ENCODE measurements at places on chromosomes 6 and 20.

DNA sequence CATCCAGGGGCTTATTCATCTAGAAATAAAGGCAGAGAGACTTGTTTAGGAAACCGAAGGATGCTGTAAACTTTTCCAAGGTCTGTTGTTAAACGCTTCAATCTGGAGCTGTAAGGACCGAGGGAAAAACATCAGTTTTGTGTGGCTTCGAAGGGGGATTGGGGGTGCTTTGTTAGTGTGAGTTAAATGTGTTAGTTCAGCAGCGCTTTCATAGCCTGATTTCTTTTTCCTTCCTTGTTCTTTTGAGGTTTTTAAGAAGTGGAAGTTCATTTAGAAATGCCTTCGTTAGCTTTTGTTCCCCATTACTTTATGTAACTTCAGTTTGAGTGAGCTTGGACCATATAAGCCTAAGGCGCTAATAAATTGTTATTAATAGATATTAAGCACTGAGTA is 1.5 kb downstream of the ANKS1A start:
- DNase-seq = no peak

DNA sequence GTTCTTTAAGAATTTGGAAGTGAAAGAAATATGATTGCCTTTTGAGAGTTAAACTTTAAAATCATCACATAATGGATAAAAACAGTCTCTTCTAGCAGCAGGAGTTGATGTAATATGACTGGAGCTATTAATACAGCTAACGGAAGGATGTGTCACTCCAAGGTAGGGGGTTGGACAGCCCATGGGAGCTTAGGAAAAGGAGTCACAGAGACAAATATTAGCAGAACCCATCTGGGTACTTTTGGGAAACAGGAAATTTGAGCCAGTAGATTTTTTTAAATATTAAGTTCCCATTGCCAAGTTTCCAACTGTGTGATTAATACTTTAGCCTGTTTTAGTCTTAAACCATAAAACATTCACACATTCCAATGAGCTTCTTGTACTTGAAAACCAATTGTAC is 164.7 kb upstream of the RIMS1 start:
- no peak for DNase-seq

DNA sequence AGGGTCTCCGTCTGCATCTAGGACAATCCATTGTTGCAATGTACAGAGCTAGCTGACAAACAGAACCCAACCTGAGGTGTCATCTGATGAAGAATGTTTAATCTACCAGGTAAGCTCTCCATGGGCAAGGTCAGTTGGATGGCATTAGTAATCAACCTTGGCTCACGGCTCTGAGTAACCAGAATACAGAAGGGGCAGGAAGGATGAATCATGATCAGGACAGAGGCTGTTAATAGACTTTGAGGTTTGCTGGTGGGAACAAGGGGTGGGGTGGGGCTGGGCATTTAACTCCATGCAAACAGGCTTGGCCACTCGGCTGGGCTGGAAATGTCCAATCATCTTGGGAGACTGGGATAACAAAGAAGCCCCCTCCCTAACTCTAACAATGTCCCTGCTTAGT is 77.1 kb upstream of the MRPS10 start:
- no peak for DNase-seq

- DNase-seq = no peak
Observed at GRCh38 chr20:57662456-57663240, 42.4 kb upstream of the ZBP1 start.

DNA sequence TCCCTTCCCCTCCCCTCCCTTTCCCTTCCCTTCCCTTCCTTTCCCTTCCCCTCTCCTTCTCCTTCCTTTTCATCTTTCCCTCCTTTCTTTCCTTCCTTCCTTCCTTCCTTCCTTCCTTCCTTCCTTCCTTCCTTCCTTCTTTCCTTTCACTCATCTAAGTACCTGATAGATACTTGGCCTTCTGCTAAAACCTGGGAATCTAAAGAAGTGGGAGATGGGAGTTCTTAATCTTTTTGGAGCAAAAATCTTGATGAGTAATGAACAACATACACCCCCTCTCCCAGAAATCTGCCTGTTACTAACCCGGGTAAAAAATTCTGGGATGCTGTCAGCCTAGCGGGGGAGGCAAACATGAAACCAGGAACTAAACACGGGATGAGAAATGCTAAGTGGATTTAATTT is 100.7 kb downstream of the VEGFA start:
- no peak for DNase-seq

GRCh38 chr6:25017486-25017885 is 81.7 kb upstream of the RIPOR2 start:
- DNase-seq = no peak

DNA sequence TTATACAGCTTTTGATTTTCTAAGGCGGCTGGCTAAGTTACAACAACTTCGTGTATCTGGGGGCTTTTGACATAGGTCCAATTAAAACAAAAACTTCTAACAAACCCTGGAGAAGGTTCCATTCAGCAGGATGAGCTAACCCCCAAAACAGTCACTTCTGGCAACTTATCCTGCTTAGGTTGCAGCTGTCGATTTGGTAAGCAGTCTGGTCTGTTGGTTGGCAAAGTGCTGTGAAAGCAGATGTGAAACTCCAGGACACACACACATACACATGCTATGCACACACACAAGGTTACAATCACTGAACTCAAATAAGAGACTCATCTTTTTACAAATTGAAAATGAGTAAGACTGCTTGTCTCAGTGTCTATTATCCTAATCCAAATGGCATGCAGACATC is 119.0 kb upstream of the STMND1 start:
- no peak for DNase-seq

GRCh38 chr6:128860782-128861181 is 22.2 kb upstream of the LAMA2 start:
- no peak for DNase-seq

DNA sequence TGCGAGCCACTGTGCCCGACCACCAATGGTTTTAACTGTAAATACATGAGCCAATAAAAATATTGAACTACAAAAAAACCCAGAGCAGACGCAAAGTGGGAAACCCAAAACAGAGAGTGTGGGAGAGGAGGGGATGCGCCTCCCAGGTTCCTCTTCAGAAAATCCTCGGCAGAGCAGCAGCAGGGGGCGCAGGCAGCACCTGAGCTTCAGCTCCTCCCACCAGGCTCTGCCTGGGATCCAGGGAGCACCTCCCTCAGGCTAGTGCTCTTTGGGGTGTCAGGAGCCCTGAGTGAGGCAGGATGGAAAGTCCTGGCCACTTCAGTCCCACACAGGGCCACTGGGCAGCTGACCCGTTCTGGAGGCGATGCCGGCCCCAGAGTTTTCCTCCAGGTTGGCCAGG is 536.9 kb upstream of the CDH4 start:
- no peak for DNase-seq

DNA sequence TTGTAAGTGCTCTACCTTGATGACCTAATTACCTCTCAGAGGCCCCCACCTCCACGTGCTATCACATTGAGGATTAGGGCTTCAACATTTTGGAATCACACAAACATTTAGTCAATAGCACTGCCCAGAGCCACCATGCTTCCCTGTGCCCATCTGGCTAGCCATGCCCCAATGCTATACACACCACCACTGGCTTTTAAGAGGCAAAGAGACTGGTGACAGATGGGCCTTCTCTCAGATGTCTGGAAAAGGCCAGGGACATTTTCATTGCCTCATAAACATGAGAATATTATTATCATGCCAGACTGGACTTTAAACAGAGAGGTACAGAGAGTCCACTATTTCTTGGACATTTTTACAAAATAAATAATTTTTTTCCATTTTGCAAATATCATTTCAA is 29.8 kb downstream of the TRMT6 start:
- no peak for DNase-seq

DNA sequence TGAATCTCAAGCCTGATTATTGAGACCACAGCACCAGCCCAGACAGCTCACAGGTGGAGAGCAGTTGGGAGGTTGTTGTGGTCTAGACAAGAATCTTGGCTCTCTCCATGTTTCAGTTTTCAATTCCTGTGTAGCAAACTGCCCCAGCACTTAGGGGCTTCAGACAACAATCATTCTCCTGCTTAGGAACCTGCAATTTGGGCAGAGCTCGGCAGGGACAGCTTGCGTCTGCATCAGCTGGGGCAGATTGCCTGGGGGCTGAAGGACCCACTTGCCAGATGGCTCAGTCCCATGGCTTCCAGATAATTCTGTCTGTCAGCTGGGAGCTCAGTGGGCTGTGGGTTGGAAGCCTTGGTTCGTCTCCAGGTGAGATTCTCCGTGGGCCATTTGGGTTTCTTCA is 6.9 kb downstream of the TGM6 start:
- DNase-seq = no peak

DNA sequence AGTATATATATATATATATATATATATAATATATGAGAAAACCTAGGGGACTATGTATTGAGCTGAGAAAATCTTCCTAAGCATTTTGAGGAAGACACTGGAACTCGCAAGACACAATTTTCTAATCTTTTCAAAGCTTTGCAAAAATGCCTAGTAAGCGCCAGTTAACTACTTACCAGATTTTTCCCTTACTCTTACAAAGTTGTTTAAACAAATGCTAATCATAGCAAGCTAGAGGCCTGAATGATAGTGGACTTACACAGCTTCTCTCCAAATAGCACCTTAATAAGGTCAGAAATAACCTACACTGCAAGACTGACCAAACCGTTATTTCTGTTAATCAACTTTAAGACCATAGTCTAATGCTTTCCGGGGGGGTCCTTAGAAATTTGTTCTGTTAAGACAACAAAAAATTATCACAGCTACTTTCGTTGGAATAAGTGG is 56.1 kb upstream of the HFE start:
- no peak for DNase-seq

DNA sequence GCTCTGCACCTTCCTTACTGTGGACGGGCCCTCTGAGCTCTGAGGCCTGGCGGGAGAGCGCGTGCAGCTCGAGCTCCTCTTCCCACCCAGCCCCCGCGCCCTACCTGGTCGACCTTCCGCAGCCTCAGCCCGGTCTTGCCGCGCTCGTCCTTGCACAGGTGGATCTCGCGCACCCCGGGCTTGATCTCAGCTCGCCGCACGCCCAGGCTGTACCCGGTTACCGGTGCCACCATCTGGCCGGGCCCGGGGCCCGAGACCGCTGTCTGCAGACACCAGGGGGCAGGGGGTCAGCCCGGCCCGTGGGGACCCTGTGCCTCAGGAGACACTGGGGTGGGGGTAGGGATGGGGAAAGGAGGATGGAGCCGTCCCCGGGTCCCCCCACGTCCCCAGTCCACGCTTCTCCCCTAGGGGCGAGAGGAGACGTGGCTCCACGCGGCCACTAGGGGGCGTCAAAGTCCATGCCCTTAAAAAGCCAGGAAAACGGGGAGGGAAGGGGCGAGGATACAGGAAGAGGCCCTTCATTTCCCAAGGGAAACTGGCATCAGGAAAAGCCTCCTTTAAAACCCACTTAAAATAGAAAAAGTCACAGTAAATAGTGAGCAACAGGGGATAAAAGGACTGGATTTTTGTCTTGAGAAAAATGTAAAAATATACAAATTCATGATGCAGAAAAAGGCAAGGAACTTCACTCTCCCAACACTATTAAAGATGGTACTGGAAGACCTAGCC is 15.5 kb downstream of the SDCBP2 start:
- peak; percentile 52 for DNase-seq

DNA sequence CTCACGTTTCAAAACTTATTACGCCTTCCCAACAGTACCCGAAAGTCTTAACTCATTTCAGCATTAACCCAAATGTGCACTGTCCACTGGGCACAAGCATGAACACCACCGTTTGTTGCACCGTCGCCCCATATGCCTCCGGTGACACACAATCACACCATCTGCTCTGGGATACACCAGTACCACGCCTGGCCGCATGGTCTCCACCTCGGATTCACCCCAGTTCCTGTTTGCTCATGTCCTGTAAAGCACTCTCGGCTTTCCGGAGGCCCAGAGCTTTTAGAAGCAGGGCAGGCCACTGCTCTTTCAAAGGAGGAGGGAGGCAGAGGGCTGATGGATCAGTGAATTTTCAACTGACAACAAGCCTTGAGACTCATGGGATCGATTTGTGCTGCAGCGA is 1570.0 kb upstream of the DEFB115 start:
- DNase-seq = no peak

GRCh38 chr6:118288355-118289124 is 259.6 kb upstream of the PLN start:
- DNase-seq = no peak

DNA sequence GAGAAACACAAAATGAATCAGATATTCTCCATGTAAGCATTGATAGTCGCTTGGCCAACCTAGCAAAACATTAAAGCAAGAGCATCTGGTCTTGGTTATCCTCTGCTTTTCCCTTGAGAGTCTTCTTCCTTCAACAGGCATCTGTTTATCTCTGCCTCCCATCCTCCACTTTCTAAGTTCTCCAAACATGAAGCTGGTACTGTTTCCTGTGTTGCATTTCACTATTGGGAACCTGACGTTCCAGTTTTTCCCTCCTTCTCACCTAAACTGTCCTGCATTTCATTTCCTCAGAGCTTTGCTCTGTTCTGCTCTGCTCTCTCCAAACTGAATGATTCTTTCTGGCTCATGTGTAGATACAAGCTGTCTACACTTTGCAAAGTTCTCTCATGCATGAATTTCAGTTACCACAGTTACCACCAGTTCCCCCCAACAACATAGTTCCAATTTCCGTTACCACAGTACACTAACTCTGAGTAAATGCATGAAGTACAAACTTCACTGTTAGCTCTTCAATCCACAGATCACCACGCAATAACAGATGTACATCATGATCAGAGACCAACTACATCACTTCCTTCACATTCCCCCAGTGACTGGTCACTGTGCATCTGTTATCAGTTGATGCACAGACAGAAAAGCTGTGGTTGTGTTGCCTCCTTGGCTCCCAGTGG is 86.7 kb upstream of the F13A1 start:
- no peak for DNase-seq

- DNase-seq = no peak
Observed at GRCh38 chr6:169243661-169244060, 10.0 kb downstream of the THBS2 start.

GRCh38 chr6:31799781-31800180 is 4.2 kb upstream of the VARS1 start:
- no peak for DNase-seq

GRCh38 chr6:47160702-47161101 is 118.6 kb upstream of the ADGRF1 start:
- no peak for DNase-seq

DNA sequence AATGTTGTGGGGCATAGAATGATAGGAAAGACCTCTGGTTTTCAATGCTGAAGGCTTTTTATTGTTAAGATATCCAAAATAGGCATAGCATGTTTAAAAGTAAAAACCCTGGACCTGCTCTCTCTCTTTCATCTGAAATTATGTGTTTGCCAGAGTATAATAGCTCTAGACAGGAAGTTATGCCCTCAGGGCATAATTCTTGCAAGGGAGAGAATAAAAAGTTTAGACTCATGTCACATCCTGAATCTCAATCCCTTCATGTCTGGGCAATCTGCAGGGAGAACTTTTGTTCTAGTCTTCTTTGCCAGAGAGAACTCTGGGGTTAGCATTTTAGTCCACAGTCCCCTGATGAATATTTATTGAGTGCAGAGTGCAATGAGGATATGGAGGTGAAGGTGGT is 297.3 kb upstream of the FLRT3 start:
- DNase-seq = no peak

DNA sequence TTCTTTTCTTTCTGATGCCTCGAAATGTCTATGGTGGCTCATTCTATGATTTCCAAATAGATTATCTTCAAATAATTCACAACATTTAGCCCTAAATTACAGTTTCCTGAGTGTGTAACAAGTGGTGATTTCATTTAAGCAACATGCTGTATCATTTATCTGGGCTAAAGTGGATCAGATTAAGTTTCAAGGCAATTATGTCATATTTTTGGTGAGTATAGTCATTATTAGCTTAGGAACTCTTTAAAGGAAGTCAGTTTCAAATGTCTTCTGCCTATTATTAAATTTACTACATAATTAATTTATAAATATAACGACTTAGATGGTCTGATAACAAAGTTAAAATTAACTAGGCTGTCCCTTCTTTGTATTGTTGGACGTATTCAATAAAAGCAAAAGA is 847.9 kb upstream of the FLRT3 start:
- no peak for DNase-seq

All from activated CD8-positive, alpha-beta memory T cell treated with anti-CD3 and anti-CD28 coated beads for 1 hour (primary cell).